ENCODE measurements at places on chromosomes 5 and 9.
A peak's percentile ranks its signal among the peaks of the same experiment; 100 is the strongest.

- no peak for DNase-seq
Measured at GRCh38 chr5:61416010-61416409, 84.0 kb downstream of the ZSWIM6 start.

- DNase-seq = no peak
Measured at GRCh38 chr5:173324115-173325001, 3.9 kb downstream of the STC2 start.

DNA sequence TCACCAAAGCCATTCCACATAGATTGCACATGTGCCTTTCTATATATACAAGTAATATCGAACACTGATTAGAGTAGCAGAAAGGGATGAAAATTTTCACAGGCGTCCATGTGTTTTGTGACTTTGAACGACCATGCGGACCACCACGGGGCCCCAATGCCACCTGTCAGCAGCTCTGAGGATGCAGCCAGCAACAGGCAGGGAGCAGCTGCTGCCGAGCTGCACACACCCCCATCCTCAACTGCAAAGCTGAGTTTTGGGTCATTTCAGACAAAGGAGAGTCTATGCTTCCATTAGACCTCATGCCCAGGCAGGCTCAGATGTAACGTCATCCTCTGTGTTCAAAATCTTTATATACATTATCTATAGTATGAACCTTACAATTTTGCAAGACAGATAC, 503.8 kb downstream of the IRX1 start:
- DNase-seq = no peak

- DNase-seq = no peak
Measured at GRCh38 chr9:87026204-87026603, 78.9 kb upstream of the GAS1 start.

DNA sequence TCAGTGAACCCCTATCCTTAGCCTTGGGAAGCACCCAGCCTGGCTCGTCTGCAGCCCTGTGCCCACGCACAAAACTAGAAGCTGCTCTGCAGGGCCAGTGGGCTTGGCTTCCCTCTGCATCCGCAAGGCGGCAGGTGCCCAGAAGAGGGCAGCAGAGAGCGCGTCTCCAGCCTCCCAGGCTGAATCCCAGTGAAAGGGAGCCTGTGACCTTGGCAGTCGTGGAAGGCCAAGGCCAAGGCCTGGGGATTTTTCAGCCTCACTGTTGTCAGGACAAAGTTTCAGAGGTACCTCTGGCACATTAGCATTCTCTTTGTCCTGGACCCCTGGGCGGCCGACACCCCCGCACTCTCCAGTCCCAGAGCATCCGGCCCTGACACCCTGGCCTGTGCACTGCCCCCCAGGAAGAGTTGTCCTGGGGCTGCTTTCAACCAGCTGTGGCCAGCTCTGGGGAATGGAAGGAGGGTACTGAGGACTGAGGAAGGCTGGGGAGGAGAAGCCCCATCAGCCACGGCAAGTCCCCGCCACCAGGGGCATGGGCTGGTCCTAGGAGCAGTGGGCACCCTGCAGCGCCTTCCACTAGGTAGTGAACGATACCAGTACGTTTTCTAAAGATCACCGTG, 63.6 kb upstream of the IL17B start:
- no peak for DNase-seq

GRCh38 chr5:172607213-172607793, 33.8 kb upstream of the NEURL1B start:
- no peak for DNase-seq

- DNase-seq = no peak
Measured at GRCh38 chr9:68780720-68781119, 75.7 kb downstream of the PIP5K1B start.

- DNase-seq = no peak
Measured at GRCh38 chr9:18829873-18830272, 203.1 kb downstream of the SAXO1 start.

DNA sequence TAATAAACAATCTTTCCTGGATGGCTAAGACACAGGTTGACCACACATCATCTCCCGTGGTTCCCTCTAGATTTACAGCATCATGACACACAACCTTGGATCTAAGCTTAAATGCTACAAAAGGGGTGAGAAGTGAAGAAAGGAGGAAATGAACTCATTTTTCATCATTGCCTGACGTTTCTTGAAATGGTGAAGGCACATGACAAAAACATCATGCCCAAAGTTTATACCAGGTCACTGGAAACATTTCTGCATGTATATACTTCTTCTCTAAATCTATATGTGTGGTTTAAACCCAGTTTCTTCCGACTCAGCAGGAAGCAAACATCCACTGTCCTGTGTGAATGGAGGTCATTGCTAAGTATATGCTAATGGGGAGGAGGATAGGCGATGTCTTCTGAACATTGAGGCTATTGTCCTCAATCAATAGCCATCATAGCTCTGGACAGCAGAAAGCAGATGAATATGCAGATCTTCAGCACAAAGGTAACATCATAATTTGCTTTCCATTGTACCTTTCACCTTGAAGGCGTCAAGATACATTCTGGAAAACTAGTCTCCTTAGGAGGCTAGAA, 137.4 kb downstream of the MED27 start:
- DNase-seq = no peak

DNA sequence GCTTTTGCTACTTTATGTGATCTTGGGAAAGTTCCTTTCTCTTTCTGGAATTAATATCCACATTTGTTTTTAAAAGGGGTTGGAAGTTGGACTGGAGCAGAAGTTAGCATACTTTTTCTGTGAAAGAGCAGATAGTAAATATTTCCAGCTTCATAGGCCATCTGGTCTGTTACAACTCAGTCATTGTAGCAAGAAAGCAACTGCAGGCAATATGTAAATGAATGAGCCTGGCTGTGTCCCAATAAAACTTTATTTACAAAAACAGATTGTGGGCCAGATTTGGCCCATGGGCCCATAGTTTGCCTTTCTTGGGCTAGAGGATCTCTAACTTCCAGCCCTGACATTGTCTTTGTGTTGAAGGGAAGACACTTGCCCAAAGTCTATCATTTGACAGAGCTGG, 104.4 kb downstream of the ACTL7B start:
- DNase-seq = no peak

GRCh38 chr9:134293611-134294152, 32.6 kb upstream of the RXRA start:
- DNase-seq = no peak

DNA sequence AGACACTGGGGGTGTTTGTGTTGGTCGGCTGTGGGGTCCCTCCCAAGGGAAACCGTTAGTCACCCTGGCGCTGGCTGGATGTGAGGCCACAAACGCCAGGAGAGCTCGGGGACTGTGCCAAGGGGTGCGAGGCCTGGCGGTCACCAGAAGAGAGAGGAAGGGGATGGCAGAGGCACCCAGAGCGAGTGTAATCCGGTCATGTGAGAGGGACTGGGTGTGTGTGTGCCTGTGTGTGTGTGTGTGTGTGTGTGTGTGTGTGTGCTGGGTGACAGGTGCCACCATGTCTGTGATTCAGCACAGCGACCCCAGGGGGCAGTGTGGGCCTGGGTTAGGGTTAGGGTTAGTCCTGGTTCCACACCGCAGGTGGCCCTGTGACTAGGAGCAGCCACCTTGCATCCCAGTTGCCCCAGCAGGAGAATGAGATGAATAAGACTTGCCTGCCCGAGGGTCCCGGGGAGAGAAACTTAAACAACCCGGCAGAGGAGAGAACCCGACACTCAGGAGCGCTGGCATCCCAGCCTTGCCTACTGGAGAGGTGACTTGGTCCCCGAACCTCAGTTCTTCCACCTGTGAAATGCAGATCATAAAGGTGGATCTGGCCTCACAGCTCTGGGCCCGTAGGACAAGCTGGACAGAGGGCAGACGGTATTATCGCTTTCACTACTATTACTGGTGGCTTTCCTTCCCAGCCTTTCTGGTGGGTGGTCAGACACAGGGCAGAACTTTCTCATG, 1.4 kb upstream of the ADAMTSL2 start:
- peak; percentile 15 for DNase-seq

DNA sequence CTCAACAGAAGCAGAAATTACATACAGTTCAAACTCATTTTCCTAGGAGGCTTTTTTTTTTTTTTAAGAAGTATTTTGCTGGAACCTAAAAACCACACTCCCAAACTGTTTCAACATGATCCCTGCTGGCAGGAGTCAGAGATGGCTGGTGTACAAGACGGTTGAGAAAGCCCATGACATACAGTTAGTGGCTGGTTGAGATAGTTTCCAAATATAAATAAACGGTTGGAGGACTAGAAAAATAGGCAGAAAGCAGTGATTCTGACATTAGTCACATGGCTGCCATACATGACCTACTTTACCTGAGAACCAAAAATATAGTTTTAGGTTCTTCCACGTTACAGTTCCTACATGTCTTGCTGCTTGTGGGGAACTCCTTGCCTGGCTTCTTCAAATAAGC, 31.7 kb upstream of the BASP1 start:
- no peak for DNase-seq

DNA sequence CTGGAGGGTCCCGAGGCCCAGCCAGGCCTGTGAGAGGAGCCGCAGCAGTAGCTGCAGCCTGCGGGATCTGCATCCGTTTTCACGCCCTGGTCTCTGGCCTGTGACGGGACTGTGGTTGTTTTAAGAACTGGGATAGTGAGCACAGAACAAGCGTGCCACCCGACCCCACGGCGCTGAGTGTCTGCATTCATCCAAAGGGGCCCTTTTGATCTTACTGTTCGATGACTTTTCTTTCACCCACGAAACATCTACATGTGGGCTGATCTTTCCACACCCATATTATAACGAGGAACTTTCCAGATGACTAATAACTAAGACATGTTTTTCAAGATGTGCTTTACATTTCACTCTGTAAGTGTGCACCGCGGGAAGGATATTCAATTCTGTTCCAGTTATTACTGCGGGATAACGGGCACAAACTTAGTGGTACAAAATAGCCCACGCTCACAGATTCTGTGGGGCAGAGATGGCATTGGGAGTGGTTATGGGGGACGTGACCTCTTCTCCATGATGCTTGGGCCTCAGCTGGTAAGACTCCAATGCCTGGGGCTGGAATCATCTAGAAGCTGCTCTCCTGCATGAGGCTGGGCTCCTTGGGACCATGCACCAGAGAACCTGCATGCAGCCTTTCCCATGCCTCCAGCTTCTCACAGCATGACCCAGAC, 165.0 kb downstream of the SYK start:
- DNase-seq = no peak

DNA sequence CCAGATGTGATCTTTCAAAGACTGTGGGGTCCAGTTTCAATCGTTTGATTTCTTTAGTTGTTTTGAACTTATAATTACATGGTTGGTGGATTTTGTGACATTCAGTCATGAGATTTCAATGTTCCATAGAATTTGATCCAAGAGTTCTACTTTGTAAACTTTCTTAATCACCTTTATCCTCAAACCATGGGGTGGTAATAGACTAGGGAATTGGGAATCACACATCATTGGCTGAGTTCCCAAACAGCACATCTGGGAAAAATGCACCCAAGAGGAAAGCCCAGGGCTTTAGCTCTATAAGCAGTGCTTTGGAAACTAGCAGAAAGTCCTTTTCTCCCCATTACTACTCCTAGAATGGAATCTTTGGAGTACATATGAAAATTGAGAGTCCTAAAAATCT, 177.6 kb downstream of the NNT start:
- no peak for DNase-seq

DNA sequence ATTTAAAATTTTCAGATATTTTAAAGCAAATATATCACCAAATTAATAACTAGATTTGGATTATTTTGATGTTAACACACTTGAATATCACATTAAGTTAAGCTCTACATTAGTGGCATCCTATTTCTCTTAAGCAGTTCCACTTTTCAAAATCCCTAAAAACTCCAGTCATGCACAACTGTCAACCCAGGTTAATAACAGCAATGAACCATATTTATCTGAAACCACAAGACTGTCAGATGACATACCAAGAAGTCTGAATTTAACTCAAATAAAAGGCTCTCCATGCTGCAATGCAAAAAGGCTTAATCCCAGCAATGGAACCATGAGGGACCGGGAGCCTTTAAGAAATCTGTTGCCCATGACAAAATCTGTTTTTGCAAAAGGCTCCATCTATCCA, 27.5 kb downstream of the FNIP1 start:
- no peak for DNase-seq

DNA sequence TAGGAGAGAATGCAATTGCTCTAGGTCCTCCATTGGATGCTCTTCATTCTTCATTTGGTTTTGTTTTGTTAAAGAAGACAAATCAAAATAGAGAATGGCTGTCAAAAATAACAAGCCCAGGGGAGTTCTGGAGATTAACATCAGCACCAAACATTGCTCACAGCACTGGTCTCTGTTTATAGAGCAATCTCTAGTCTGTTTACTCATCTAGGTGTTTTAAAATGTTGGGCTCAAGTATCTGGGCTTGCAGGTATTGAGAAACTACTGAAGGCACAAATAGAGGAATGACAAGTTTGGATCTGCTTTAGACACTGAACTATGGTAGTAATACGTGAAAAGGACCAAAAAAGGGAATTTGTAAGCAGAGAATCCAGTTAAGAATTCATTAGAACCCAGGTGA, 77.0 kb upstream of the TMC1 start:
- DNase-seq = no peak

DNA sequence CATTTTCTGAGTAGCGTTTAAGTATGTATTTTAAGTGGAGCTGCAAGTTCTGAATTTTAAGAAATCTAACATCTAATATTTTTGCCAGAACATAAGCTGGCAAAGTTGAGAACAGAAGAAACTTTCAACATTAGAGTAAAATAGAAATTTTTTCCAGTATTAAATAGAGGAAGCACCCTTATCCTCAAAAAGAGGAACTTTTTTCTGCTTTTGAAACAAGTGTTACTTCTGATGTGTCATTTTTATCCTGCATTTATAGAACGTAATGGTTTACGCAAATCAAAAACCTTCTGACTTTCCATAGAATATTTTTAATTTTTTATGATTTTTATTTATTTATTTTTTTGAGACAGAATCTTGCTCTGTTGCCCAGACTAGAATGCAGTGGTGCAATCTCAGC, 21.8 kb downstream of the ZBED3 start:
- DNase-seq = no peak

DNA sequence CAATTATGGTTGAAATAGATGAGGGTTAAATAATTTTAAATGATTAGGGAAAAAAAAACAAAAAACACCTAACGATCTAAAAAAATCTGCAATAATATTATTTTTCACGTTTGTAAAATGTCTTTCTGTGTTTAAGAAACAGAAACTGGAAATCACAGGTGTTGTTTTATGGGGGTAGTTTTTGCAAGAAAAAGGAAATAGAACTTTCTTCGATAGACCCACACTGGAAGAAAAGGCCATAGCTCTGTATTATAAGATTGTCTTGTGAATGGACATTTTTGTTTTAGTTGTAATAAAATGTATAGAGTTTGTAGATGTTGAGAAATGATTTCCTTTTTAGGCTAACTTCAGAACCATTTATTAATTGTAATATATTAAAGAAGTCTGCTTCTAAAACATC, 5.5 kb downstream of the CSNK1G3 start:
- DNase-seq = no peak

DNA sequence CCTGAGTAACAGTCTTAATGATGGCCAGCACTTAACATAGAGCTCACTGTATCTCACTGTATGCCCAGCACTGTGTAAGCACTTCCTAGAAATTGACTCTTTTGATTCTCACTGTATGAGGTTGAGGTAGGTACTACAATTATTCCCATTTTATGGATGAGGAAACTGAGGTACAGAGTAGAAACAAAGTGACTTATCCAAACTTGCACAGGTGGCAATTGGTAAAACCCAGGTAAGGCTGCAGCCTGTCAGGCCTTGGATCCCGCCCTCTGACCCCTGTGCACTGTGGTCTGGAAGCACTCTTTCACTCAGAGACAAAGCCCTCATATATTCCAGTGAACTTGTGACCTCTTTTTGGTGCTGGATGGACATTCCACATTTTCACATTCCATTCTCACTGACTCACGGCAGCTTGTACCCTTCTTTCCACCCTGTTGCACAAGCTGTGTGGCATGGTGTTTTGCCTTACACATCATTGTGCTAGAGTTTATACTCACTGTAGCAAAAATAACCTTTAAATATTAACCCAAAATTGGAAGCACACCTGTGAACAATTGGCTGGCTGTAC, 21.7 kb downstream of the ANKRD55 start:
- DNase-seq = no peak

Data from GM12878 (cell line).